ENCODE measurements at places on chromosomes 6 and 20.

DNA sequence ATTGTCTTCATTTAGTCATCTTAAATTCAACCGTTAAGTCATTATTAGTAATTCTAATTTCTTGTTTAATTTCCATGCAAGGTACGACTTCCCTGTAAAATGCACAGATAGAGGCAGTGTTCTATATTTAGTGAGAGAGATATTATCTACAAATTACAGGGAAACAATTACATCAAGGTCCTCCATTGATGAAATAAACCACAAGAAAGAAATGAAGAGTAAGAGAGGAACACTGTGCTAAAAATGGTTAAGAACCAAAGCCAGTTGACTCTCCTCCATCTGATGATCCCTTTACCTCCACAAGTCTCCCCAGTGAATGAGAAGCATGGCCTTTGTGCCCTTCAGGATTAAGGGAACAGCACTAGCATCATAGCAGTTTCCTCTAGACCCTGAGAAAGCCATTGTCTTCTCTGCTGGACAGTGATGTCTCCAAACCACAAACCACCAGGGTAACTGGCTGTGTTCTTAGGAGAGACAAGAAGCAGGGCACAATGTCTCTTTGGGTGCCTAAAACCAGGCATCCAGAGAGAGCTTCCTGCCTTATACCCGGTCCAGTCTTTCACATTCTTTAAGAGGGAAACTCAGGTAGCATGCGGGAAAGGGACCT is 38.1 kb downstream of the IRF4 start:
- no peak for DNase-seq

- DNase-seq: no peak
Measured at GRCh38 chr6:100851819-100852218, 29.3 kb downstream of the ASCC3 start.

GRCh38 chr6:143339223-143339622 is 111.3 kb downstream of the ADAT2 start:
- no peak for DNase-seq

- DNase-seq: no peak
Measured at GRCh38 chr6:35035481-35036030, 105.6 kb downstream of the TCP11 start.

GRCh38 chr6:156790711-156791319 is 13.6 kb downstream of the ARID1B start:
- DNase-seq: no peak

DNA sequence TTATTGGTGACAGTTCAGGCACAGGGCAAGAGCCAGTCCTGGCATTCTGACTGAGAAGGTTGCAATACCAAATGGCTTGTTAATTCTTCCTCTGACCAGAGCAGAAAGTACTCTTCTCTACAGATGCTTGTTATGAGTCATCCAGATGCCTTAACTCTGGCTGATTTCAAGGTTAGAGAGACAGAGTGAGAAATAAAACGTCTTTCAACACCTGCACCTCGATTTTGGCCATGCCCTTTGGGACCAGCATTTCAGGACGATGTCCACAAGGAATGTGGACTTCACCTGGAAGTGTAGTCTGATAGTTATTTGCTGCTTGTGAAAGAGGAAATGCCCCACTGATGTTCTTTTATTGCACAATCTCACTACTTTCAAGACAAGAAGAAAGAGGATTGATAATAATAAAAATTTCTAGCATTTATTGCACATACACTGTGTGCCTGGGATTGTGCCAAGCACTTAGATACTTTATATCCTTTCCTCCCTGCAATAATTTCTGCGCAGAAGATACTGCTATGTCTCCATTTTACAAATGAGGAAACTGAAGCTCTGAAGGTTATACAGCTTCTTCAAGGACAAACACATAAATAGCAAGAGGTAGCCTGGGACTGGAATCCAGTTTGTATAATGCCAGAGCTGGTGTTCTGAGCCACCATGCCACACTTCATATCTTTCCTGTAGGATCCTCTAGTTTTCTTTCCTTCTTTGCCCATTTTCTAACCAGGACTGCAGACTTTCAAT is 33.5 kb upstream of the MCM3 start:
- DNase-seq: no peak

DNA sequence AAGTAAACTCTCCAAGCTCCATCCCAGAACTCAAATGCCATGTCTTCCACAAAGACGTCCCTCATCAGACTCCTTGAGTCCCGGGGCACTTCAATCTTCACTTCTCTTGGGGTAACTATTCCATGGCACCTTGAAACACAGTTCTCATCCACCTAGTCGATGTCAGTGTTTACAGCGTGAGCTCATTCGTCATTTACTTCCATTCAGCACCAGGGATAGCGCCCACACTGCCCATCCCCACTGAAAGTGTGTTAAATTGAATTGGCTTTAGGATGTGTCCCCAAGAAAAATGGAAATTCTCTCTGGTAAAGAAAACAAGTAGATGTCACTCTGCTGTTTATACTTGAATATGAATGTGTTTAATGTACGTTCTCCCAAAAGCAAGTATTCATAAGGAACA is 31.3 kb downstream of the KCNK15 start:
- no peak for DNase-seq

DNA sequence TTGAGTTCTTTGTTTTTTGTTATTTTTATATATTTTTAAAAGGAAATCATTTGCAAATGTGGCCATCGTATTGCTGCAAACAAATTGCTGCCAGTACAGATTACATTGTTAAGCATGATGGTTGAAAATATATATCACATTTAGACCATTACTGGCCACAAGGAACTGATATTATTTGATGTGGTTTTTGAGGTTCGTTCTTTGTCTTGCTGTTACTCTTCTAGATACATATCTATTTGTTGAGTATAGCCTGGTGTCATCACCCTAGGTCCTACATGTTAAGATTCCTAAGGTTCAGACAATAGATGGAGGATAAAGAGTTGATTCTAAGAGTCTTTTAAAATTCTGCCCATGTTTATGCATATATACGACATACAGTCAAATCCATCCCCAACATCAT is 306.0 kb downstream of the FARS2 start:
- no peak for DNase-seq

DNA sequence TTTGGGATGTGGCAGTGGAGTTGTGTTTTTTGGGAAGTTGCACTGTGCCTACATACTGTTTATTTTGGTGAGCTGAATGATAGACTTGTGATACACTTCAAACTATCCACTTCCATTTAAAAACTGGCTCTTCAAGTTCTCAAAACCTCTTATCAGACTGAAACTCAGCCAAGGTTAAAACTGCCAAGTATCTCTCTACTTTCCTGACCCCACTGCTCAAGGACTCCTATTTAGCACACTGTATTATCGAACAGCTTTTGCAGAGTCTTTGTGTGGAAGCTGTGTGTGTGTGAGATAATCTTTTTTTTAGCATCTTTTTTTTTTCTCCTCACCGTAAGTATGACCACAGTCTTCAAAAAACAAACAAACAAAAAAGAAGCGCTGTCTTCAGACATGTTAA is 21.1 kb downstream of the STX11 start:
- DNase-seq: no peak

GRCh38 chr20:41696428-41696827 is 78.3 kb upstream of the CHD6 start:
- no peak for DNase-seq

Data from stimulated activated CD4-positive, alpha-beta T cell treated with anti-CD3 and anti-CD28 coated beads, Interleukin-12 subunit alpha, Interleukin-12 subunit beta, amount 100 ng/mL, for 4 hours (primary cell).